Myocyte (in vitro differentiated cells): ENCODE measurements at places on chromosomes 1 and 21.

DNA sequence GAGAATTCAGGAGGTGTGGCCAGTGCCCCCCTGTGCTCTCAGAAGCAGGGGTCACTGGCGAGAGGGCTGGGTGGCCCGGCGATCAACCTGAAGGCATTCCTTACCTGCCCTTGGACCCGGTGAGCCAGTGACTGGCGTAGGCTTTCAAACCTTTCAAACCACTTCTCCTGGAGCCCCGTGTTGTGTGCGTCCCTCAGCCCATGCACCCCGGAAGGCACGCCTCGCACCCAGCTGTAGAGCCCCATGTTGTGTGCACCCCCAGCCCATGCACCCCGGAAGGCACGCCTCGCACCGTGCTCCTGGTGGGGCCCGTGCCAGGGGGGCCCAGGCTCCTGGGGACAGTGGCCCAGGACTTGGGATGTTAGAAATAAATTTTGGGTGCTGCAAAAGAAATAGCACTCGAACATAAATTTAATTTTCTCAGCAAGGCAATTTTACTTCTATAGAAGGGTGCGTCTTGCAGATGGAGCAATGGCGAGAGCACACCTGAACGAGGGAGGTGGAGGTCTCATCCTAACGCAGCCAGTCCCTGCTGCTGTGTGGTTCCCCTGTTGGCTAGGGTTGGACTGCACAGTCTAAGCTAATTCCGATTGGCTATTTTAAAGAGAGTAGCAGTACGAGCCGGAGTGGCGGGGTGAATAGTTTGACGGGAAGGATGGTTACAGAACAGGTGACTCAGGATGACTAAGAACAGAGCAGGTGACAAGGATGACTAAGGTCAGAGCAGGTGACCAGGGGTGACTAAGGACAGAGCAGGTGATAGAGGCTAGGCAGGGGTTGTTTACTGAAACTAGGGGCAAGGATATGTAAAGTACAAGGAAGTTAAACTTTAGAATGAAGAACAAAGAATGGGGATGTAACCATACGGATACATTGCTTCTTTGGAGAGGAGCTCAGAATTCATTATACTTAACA is 47.4 kb downstream of the PRKCZ start:
- DNase-seq: no peak

DNA sequence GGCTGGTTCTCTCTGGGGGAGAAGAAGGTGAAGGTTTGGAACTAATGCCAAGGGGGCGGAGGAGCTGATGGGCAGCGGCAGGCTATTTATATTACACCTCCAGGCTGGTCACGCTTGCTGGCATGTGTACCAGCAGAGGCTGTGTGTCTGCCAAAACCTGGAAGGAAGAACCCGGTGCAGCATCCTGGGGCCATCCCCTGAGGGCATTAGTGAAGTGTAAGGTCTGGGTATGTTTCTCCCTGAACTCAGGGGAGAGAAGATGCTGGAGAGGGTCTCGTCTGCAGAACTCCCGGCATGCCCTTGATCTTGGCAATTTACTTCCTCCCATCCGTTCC is 5.3 kb downstream of the DISP3 start:
- DNase-seq: no peak

GRCh38 chr21:44052830-44053226 is 40.7 kb downstream of the TRAPPC10 start:
- no peak for DNase-seq

GRCh38 chr21:31180256-31181081 is 142.2 kb upstream of the KRTAP19-8 start:
- peak; percentile 68 for DNase-seq

DNA sequence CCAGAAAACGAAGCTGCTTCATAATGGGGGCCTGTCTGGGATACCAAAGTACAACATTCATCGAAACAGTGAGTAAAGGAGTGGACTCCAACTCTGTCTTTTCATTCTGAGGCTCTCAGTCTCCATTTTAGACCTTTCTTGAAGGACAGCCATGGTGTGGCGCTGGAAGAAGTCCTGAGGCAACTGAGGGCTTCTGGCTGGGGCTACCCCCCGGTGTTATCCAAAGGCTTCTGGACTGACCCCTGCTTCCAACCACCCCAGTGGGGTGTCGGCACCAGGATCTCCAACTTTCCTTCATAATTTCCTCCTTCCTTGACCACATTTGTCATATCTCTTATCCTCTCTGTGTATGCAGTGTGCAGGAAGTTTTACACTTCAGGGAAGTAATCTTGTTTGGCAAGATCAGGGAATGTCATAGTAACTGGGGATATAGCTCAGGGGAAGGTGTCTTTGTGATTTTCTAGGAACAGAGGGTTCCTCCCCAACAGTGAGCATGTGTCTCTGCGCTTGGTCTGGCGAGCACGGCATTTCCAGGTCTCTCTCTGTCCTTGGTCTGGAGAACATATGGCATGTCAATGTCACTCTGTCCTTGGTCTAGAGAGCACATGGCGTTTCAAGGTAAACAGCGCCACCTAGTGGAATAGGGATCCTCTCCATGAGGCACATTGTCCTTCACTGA is 19.4 kb upstream of the BSDC1 start:
- DNase-seq: peak; percentile 86

DNA sequence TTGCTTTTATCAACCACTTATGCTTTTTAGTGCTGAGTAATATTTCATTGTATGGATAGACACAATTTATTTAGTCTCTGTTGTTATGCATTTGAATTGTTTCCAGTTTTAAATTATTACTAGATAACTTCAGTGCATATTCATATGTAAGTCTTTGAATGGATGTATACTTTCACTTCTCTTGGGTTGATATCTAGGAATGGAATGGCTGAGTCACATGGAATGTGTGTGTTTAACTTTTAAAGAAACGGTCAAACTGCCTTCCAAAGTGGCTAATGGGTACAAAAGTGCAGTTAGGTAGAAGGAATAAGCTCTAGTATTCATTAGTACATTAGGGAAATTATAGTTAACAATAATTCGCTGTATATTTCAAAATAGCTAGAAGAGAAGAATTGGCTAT is 82.4 kb downstream of the NPHS2 start:
- no peak for DNase-seq

- DNase-seq: no peak
These were observed 40.7 kb downstream of the MATN1 start for GRCh38 chr1:30682396-30683275.

GRCh38 chr1:167454894-167455785 is 63.2 kb downstream of the CD247 start:
- DNase-seq: peak; percentile 69

GRCh38 chr1:221766210-221766609 is 24.3 kb upstream of the DUSP10 start:
- peak; percentile 64 for DNase-seq

GRCh38 chr1:241366196-241366595 is 9.2 kb upstream of the RGS7 start:
- DNase-seq: no peak

GRCh38 chr1:167566766-167567165 is 13.2 kb upstream of the CREG1 start:
- no peak for DNase-seq

GRCh38 chr1:117014209-117014608 is 12.6 kb downstream of the CD101 start:
- DNase-seq: no peak

- DNase-seq: no peak
These were observed 750.9 kb downstream of the BRINP3 start for GRCh38 chr1:189726806-189727205.

- DNase-seq: no peak
These were observed 52.2 kb upstream of the ATP1A1 start for GRCh38 chr1:116320874-116321273.

- no peak for DNase-seq
These were observed 13.0 kb downstream of the IL20 start for GRCh38 chr1:206878456-206878855.

GRCh38 chr1:87399264-87399663 is 70.6 kb downstream of the LMO4 start:
- no peak for DNase-seq

DNA sequence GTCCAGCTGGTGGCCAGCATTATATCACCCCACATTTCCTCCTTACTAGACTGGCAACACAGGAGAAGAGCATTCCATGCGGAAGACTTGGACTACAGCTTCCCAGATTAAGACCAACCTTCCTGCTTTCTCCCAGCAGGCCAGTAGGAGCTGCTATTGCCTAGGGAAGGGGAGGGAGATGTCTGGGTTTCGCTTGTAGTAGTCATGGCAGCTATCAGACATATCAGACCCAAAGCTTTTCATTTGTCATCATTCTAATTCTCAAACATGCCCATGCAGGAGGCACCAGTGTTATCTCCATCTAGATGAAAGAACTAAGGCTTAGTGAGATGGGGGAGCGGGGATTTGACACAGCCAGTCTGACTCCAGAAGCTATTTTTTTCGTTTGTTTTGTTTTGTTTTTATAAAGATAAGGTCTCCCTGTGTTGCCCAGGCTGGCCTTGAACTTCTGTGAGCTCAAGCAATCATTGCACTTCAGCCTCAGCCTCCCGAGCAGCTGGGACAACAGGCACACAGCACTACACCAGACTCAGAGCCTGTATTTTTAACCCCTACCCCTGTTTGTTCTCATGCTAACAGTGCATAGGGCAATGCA is 4.5 kb downstream of the PLA2G2A start:
- peak; percentile 58 for DNase-seq

DNA sequence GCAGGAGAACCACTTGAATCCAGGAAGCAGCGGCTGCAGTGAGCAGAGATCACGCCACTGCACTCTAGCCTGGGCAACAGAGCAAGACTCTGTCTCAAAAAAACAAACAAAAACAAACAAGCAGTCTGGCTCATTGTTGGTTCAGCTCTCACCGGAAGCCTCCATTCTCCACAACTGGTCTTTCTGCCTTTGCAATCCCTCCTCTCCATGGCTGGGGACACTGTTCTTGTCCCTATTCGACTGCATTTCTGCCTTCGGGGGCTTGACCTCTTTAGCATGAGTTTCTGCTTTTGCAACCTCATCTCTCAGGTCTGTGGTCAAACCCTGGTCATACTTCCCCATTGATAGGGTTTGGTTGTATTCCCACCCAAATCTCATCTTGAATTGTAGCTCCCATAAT is 216.3 kb upstream of the NR5A2 start:
- no peak for DNase-seq

GRCh38 chr1:171769754-171770153 is 11.7 kb upstream of the METTL13 start:
- DNase-seq: no peak

DNA sequence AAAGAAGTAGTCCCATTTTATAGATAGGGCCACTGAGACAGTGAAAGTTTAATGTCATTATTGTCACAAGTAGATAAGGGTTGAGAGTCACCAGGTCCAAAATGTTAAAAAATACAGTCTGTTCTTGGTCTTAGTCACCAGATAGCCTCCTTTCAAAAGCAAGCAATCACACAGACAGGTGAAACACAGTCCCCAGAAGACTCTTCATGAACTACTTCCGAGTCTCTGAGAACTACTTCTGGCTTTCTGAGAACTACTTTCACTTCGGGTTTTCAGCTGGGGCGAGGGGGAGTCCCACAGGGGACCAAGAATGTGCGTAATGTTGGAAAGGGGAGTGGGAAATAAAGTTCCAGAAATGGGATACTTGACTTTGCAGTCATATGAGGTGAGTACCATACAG is 143.2 kb downstream of the HHIPL2 start:
- no peak for DNase-seq

DNA sequence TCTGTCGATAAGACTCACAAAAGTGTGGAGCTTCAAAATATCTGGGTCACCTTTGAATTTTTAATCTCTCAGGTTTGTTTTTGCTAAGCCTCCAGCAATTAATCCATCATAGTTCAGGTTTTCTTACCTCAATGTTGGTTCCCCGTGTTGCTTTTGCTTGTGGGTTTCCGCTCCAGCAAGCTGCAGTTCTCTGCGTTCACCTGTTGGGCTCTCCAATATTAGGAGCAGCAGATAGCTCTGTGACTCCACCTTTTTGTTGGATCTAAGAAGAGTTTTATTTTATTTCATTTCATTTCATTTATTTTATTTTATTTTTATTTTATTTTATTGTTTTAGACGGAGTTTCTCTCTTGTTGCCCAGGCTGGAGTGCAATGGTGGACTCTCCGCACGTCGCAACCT is 335.5 kb downstream of the COL11A1 start:
- DNase-seq: no peak

DNA sequence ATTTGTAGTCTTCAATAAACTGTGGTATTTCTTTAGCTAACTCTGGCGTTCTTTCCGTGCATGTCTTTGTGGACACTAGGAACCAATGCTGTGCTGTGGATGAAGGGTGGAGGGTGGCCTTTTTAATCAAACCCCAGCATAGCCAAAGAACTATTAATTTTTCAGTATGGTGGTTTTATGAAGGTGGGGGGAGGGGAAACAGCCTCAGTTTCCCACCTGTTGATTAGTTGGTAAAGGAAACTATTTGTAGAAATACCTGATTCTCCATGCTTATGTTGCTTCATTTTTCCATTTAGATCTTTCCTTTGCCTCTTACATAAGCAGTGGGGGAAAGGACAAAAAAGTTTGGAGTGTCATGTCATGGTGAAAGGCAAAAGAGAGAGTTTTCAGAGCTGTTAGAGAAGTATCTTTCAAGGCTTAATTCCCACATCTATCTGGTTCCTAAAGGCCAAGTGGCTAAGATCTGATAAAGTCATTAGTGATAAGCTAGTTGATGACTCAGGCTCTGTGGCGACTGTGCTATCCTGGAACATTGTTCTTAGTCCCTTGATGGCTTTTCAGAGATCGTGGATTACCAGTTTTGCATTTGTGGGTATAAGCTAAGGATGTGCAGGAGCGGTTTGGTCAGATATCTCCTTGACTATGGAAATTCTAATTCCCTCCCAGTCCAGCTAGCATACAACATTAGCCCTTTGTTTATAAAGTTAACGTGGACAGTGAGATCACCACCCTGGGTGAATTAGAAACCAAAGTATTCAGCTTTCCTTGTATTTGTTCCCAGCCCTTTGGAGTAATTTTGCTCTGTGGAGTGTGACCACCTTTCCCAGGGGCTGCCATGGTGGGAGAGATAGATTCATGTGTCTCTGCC is 8.7 kb upstream of the HAX1 start:
- no peak for DNase-seq

GRCh38 chr1:93827633-93828366 is 51.2 kb downstream of the DNTTIP2 start:
- DNase-seq: no peak

DNA sequence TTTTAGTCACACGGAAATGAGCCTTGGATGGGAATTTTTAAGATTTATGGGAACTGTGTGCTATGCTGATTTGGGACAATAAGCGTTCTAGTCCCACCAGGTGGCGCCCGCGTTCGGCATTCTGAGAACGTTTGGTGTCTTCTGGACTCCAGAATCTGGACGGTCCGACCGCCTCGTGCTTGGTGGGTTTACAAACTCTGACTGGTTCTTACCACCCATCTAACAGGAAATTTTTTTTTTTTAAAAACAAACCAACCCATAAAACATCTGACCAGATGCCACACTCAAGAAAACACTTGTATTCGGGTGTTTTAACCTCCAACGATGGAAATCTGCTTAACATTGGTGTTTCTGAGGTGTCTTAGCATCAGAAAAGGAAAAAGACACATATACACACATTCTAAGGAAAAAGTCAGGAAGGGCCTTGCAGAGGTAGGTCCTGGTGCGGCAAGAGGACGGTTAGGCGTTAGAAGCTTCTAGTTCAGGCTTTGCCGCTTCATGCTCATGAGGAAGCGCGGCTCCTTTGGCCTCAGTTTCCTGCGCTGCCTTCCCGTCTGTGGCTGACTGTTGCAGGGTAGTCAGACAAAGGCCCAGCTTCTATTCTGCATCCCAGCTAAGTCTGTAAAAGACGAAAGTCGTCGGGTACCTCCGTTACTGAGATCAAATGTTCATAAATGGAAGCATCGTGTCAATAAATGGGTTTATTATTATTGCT is 814 bp upstream of the DYRK3 start:
- DNase-seq: peak; percentile 96
